ENCODE measurements at places on chromosomes 1 and 21.

GRCh38 chr1:8525216-8525557, 207.3 kb downstream of the SLC45A1 start:
- peak; percentile 60 for DNase-seq

GRCh38 chr1:202130816-202131522, 8.3 kb downstream of the GPR37L1 start:
- DNase-seq, result no peak

DNA sequence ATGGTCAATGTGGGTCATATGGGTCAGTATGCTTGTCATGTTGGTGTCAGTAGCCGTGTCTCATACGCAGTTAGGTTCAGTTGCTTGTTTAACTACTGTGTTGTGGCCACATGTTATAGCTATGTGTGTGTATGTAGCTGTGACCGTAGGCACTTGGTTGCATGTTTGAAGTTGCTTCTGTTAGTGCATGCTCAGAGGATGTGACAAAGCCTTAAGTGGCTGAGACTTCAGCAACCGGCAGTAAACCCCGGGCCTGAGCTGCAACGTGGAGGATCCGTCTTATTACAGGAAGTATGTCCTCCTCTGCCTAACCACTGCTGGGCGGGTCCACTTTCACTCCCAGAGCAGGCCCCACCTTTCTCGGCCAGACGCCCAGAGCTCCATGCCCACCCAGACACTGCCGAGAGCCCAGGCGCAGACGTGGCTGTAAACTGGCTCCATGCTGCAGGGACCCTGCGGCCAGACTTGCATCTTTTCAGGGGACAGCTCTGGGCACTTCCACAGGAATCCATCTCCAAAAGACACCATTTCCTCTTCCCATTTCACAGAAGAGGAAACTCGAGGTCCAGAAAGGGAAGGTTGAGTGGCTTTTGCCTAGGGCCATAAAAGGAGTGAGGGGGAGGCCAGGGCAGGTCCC, 2.2 kb downstream of the TCEA3 start:
- DNase-seq, result peak; percentile 71

GRCh38 chr1:184489908-184490307, 103.1 kb downstream of the C1orf21 start:
- DNase-seq, result no peak

DNA sequence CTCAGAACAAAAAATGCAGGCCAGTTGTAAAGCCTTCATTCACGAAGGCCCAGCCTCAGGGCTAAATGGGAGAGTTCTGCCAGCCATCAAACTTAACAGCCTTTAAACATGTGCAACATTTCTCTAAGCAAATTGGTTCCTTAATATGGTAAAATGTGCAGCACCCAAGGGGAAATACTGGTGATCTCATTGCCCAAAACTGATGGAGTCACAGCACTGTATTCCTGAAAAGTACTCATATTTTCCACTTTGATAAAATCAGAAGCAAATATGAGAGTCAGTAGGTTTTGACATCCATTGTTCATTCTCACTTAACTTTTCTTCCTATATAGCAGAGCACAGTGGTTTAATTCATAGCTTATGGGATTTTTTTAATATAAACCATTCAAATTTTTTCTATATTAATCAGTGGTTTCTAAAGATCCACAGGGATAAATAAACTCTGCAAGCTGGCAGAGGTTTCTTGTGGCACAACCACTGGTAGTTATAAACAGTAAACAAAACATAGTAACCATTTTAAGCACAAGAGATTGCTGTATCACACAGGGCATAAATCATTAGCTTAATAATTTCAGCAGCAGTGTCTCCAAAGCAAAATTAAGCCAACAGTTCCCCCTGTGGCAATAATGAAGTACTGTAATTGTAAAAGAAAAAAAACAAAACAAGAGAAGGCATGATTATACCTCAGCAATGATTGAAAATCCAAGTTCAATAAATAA, 106.9 kb upstream of the LYPLAL1 start:
- no peak for DNase-seq

DNA sequence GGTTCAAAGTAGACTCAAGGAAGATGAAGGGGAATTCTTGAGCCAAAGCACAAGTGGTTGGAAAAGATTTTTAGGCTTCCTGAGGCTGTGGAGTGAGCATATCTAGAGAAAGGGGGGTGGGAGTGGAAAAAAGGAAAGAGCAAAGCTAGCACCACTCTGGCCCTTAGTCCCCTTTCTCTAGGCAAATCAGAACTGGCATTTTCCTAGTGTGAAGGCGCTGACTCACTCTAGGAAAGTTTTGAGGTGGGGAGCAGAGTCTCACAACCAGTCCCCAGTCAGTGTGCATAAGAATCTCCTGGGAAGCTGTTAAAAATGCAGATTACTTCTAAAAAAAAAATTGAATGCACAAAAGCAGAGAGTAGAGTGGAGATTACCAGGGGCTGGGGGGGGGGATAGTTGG, 3.4 kb upstream of the GPR89B start:
- no peak for DNase-seq

DNA sequence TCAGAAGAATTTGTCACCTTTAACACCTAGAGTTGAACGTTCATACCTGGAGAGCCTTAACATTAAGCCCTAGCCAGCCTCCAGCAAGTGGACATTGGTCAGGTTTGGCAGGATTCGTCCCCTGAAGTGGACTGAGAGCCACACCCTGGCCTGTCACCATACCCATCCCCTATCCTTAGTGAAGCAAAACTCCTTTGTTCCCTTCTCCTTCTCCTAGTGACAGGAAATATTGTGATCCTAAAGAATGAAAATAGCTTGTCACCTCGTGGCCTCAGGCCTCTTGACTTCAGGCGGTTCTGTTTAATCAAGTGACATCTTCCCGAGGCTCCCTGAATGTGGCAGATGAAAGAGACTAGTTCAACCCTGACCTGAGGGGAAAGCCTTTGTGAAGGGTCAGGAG, 52.3 kb downstream of the UBE4B start:
- no peak for DNase-seq

GRCh38 chr21:45098867-45099266, 24.5 kb downstream of the ADARB1 start:
- no peak for DNase-seq

GRCh38 chr21:21200103-21200938, 202.1 kb downstream of the NCAM2 start:
- no peak for DNase-seq

DNA sequence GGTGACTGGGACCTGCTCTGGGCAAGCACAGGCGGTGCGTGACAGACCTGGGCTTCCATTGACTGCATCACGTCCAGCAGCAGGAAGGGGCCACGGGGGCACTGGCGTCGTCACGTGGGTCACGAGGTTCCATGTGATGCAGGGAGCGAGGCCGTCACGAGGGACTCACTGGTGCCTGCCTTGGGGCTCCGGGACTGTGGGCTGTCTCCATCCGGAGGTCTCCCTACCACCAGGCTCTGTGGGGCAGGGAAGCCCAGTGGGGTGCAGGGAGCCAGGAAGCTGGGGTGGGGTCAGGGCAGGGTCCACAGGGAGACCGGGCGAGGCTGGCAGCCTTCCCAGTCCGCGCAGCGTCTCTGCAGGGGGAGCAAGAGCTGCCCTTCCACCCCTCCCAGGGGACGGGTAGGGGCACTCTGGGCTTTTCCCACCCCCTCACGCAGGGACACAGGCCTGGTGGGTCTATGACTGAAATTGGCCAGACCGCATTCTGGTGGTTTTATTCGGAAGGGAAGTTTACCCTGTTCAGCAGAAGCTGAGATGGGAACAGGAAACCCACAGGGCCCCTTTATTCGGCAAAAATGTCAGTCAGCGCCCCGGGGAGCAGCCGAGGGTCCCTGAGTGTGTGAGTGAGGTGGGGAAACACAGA, 416 bp upstream of the TNFRSF14 start:
- peak; percentile 67 for DNase-seq

DNA sequence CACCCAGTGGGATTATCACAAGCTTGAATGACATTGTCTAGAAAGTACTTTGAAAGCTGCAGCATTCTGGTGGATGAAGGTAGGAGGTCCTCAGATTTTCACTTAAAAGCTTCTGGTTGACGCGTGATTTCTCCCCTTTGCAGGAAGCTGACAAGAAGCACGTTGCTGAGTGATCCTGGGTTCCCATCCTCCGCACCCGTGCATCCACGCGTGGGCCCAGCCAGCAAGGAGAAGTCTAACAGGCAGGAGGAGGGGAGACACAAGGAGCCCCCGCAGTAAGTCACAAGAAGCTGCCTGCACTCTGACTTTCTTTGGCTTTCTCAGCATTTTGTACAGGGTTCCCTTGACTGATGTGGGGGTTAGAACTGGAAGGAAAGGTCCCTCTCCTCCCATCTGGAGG, 7.8 kb upstream of the B3GALT5 start:
- no peak for DNase-seq

DNA sequence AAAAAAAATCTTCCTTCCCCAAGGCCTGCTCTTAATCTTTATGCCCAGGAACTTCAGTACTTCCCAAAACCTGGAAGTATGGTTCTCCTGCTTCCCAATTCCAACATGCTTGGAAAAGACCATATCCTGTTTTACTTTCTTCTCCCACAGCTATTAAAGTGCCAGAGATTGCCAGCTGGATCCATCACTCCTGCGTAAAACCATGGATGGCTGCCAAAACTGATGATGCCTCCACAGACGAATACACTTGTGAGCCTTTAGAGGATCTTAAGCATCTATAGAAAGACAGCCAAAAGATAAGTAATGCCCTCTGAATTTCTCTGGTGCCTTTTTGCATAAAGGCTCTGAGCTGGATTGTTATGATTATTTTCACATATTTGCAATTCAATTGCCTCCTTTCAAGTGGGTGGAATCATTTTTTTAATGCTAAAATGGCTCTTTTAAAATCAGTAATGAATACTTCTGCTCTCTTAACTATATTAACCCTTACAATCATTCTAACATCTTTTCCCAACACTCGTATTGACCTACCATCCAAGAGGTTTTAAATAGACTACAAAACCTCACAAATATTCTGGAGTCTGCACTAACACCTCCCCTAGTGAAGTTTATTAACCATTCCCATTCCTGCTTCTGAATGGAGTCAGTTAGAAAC, 1807.8 kb downstream of the BRINP3 start:
- DNase-seq, result no peak

DNA sequence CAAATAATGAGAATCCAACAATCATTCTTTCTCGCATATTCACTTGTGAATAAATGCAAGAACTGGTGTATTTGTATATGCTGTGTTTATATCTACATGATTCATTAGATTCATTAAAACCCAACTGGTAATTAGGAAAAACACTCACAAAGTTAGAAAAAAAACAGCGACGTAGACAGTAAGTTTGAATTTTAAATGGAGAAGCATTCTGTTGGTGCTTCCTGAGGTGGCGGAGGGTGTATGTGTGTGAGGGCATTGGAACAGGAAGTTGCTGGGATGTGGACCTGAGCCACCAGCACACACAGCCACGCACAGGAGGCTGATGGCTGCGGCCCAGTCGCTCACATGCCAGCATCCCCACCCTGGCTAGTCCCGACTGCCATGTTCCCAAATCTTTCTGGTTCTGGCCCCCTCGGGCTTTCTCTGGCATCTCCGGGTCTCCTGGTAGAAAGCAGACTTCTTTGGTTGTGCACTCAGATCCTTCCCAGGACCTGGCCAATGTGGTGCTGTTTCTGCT, 121.6 kb upstream of the IRF2BP2 start:
- DNase-seq, result no peak

GRCh38 chr1:101264697-101265096, 27.9 kb downstream of the S1PR1 start:
- no peak for DNase-seq

GRCh38 chr1:149933208-149933607, 3.5 kb downstream of the MTMR11 start:
- no peak for DNase-seq

GRCh38 chr1:237467320-237467719, 423.4 kb downstream of the ZP4 start:
- no peak for DNase-seq
